RPMI8226 (cell line): ENCODE measurements at places on chromosomes 7 and 10.
A peak's percentile ranks its signal among the peaks of the same experiment; 100 is the strongest.

- no peak for DNase-seq
These were observed 9.5 kb upstream of the IDI2 start for GRCh38 chr10:1035201-1035600.

DNA sequence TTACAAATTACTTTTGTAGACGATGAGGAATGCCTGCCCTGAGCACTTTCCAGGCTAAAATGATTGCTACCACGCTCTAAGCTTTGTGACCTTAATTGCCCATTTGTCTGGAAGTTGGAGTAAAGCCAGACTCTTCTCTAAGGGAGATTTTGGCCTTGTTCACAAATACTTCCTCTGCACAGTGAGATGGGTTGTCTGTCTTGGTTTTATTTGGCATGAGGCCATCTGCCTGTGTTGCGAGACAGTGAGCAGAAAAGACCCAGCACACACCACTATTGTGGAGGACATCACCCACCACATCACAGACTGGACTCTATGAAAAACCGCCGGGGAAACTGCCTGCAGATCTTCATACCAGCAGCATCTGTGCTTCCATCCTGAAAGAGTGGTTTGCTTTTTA lies 138.4 kb downstream of the BICC1 start:
- DNase-seq: peak; percentile 9

DNA sequence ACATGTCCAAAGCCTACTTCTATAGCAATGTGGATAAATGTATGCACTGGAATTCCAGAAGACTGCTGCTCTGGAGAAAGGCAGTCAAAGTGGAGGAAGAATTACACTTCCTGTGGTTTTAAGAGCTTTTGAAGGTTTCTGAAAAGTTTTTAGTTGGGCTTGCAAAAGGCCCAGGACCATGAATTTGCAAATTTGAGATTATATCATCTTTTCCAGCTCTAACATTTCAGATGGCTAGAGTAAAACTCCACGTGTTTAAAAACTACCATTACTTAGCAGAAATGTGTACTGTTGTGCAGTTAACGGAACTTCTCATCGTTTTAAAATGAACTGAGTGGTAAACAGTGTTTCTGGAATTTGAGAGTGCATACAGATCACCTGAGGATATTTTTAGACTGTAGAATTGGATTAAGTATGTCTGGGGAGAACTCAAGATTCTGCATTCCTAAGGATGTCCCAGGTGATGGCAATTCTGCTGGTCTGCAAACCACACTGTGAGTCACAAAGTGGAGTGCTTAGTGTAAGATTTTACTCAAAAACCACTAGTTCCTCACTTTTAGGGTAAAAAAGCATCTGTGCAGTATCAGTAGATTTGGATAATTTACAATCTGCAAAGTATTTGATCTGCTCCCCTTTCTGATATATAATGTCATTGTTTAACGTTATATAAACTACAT lies 32.9 kb upstream of the CCDC71L start:
- no peak for DNase-seq

- no peak for DNase-seq
These were observed 123.9 kb downstream of the TNS3 start for GRCh38 chr7:47458057-47458456.

DNA sequence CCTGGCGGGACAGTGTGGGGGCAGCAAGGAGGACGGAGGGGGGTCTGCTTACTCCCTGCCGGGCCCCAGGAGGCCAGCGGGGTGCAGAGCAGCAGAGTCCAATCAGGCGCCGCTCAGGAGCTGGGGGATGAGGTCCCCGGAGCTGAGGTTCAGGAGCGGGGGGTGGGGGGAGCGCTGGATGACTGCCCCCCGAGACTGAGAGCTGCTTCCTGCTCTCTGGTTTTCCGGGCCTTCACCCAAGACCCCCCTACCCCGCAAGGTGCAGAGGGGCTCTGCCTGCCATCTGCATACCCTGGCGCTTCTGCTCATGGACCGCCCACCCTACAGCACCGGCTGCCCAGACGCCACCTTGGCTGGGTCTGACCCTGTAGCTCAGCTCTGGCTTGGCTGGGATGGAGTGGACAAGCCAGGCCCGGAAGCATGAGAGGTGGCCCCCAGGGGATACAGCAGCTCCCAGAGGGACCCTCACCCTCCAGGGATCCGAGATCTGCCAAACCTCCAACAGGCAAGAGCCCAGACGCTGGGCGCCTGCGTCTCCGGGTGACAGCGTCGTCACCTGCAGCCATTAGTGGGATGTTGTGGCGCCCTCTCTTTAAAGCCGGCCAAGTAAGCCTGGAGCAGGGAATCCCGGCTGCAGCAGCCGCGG lies 930 bp downstream of the KNDC1 start:
- no peak for DNase-seq

- no peak for DNase-seq
These were observed 40.3 kb downstream of the CCDC71L start for GRCh38 chr7:106620676-106621075.

DNA sequence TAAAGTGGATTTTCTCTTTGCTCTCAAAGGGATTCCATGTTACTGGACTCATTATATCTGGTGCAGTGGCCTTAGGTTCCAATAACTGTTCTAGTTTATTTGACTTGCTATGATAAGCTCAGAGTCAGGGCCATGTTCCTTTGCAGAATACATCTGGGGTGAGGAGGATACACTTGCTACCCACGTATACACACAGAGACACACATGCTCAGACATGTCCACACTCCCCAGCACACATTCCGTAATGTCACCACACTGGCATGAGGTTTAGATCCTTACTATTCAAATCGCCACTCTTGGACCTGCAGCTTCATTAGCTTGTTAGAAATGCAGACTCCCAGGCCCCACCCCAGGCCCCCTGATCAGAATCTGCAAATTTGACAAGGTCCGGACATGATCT lies 195.3 kb downstream of the BMPER start:
- no peak for DNase-seq

- DNase-seq: no peak
These were observed 35.3 kb downstream of the SMURF1 start for GRCh38 chr7:99108613-99109012.

DNA sequence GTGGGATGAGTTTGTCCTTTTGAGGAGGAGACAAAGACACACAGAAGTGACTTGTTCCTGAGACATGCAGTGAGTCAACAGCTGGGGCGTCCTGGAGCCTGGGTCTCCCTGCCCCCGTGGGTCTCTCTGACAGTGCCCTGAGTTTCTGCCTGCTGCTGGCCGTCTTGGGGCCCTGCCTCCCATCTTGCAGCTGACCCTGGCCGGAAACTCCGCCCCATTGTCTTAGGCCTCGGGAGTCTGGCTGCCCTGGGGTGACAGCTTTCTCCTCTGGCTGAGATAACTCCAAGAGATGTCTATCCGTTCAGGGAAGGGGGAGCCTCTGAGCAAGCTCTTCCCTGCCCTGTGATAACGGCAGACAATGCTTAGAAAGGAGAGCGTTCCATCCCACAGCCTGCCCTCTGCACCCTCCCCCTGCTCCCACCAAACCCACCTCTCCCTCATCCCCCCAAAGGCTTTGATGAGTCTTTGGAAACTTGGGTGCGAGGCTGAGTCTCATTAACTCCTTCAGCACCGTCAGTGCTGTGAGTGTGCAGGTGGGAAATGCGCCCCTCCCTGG lies 69.5 kb upstream of the PODXL start:
- DNase-seq: peak; percentile 44

- no peak for DNase-seq
These were observed 16.2 kb upstream of the TES start for GRCh38 chr7:116194115-116194514.

DNA sequence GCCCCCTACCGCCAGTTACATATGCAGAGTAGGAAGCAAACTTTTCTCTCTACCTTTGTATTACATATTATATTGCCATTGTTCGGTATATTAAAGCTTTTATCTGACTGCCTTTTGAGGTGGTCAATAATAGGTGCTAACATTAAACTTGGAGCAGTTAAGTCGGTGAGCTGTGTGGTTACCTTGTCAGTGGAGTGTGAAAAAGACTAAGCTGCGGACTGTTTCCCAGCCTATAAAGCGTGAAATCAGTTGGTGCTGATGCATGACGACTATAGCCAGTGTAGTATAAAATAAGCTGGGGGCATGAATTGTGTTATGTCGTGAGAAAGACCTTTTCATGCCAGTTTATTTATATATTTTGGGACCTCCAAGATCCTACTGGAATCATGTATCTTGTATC lies 33.7 kb downstream of the R3HCC1L start:
- no peak for DNase-seq

DNA sequence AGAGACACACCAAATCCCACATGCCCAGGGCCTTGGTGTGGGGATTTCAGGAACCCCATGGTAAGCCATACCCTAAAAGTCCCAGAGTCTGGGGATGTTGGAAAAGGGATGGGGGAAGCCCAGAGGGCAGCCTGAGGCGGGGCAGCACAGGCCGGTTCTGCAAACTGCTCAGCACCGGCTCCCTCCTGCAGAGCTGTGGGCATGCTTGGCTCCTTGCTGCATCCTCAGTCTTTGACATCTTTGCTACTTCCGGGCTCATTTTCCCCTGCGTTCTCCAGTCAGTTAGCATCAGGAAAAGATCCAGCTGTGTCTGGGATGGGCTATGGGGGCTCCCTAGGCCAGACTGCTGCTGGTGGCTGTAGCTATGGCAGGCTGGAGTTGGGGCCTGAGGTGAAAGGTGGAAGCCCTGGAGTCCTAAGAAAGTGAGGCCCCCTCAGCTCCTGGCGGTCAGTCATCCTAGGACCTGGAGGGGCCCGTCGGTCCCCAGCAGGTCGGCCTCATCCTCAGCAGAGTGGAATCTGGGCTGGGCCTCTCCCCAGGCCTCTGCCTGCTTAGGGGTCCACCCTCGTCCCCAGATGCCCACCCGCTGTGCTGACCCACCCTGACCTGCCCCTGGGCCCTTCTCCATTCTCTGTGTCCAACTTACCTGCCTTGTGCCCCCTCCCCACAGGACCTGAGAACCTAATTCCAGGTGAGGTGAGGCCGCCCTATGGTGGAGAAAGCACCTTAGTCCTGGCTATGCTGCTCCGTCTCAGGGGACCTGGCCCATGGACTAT lies 9.3 kb downstream of the TBATA start:
- DNase-seq: no peak

DNA sequence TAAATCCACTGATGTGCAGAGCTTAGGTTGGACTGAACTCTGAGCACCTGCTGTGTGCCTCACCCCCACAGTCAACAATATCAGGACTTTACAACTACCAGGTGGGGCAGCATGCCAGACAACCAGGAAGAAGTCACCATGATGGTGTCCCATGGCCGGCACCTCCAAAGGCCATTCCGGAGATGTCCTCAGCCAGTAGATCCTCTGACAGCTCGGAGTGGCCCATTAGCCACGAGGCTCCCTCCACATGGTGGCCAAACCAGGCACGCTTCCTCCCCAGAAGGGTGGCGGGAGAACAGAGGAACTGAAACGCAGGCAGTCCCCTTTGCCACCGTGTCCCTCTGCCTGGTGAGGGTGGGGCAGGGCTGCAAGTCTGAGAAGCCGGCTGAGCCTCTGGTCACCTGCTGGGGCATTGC lies 390.0 kb downstream of the TNS3 start:
- peak; percentile 74 for DNase-seq

GRCh38 chr7:37751096-37751495 lies 67.5 kb downstream of the GPR141 start:
- DNase-seq: no peak

DNA sequence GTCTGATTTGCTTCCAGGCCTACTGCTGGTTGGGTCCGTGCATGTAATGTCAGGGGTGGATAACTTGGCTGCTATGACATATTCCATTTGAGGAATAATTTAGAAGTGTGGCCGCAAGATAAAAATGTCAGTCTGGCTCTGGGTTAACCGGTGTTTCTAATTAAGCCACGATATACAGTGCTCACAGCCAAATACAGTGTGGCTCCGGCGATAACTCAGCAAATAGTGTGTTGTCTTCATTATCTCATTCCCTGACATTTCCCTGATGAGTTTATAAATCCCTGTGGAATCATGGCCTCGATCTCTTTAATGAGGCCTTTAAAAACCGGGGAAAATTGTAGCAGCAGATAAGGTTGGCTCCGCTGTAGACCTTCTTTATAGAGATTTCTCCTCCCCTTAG lies 1125.0 kb downstream of the TYW1 start:
- no peak for DNase-seq

GRCh38 chr7:118182593-118183427 lies 1.2 kb upstream of the LSM8 start:
- DNase-seq: peak; percentile 23

DNA sequence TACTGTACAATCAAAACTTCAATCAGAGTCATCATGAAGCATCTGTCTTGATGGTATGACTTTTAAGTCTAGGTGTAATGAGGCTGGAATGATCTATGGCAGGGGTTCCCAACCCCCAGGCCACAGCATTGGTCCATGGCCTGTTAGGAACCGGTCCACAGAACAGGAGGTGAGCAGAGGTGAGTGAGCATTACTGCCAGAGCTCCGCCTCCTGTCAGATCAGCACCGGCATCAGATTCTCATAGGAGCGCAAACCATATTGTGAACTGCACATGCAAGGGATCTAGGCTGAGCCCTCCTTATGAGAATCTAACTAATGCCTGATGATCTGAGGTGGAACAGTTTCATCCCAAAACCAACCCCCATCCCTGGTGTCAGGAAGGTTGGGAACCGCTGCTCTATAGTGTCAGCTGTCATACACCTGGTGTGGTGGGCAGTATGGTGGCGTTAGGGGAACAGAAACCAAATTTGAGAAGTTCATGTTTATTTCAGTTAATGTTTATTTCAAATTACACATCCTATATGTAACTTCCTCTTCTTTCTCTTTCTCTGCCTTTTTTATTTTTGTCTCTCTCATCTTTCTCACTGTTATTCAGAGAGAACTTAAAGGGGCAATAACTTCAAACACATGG lies 432.6 kb downstream of the TNS3 start:
- no peak for DNase-seq

GRCh38 chr10:44733501-44734488 lies 177.3 kb upstream of the TMEM72 start:
- DNase-seq: peak; percentile 43

DNA sequence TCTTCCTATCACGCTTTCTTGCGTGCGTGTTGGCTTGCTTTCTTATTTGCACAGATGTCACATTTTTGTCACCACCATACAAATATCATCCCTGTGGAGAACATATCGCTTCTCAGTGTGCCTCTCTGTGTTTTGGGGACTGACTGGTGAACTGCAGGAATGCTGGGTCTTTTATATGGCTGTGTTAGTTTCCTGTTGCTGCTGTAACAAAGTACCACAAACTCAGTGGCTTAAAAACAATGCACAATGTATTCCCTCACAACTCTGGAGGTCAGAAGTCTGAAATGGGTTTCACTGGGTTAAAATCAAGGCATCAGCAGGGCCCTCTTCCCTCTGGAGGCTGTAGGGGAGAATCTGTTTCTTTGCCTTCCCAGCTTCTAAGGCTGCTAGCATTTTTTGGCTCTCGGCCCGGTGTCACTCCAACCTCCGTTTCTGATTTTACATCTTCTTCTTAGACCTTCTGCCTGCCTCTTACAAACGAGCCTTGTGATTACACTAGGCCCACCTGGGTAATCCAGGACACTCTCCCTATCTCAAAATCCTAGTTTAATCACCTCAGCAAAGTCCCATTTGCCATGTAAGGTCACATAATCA lies 82.0 kb downstream of the LRMDA start:
- DNase-seq: no peak

DNA sequence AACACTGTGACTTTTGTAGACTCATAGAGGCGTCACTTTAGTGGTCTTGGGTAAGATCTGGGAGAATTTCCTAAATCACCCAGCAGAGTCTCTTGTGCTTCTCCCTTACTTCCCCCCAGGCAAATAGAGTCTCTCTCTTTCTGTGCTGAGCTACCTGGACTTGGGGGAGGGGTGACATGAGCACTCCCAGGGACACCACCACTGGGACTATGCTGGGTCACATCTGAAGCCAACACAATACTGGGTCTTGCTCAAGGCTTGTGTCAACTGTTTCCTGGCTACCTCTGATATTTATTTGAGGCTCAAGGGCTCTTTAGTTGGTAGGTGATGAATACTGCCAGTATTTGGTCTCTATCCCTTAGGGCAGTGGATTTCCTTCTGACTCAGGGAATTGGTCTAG lies 214.6 kb upstream of the TPK1 start:
- no peak for DNase-seq
